ENCODE measurements at places on chromosomes 2 and 18.

DNA sequence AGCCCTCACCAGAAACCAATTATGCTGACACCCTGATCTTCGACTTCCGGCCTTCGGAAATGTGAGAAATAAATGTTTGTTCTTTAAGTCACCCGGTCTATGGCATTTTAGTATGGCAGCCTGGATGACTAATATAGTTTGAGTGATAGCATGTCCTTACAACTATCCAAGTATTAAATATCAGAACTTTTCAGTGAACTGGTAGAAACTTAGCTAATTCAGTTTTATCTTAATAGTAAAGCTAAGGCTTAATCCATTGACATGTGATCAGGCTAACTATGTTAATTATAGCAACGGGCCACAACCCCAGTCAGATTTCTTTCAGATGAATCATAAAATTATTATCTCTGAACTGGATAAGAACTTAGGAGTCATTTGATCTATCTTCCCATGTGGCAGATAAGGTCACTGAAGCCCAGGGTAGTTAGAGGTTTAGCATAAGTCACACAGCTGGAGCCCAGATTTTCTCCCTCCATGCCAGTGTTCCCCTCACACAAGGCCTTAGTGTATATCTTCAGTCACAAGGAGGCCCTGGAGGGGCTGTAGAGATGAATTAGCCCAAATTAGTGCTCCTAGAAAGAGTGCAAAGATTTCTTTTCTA lies 40.7 kb upstream of the UPP2 start:
- DNase-seq = peak; percentile 46

- DNase-seq = no peak
These were observed at the start of gene CCDC141 for GRCh38 chr2:179049546-179050311. Gene CCDC141 (minus strand): TSS chr2:179050137. CDS start chr2:179049941, 196 bp downstream.

- no peak for DNase-seq
These were observed 76.1 kb downstream of the SCG2 start for GRCh38 chr2:223526106-223526505.

DNA sequence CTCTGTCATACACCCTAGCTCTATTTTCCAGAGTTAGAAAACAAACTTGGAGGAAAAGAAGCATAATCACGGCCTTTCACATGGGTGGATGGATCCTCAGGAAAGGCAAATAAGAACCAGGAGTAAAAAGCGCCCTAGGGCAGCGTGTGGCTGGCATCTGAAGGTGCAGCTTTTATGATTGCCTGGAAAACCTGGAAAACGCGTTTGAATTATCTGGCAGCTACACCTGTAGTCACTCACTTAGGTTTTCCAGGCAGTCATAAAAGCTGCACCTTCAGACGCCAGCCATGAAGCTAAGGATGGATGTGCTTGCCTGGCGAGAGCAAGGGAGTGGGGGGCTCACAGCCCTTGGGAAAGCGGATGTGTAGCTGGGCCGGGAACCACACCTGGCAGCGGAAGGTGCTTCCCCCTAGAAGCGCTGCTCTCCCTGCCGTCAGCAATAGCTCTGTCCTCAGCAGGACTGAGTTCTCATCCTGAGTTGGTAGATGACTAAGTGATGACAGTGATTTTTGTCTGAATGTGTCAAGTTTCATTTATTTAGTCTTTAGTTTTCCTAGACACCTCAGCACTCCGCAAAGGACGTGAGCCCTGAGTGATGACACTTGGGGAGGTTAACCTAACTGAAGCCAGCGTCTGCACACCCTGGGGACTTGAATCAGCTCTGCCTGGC lies 82.0 kb downstream of the DCDC2C start:
- DNase-seq = peak; percentile 1

DNA sequence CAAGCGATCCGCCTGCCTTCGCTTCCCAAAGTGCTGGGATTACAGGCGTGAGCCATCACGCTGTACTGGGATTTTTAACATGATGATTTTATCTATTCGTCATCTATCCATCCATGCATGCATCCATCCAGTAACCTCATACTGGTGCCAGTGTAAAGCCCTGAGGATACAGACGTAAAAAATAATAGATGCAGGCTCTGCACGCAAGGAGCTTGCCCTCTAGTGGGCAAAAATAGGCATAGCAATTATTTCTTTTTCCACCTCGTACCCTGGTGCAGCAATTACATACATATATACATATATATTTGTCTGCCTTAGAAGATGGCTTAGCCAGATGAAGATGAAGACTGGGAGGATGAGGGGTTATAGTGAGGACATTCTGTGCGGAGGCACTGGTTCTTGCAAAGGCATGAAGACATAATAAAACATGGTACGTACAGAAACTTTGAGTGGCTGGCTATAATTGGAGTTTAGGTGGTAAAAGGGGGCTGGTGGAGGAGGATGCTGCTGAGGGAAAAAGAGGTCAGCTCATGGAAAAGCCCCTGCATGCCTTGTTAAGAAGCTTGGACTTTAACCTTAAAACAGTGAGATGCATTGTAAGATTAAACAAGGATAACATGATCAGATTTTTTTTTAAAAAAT lies 19.6 kb upstream of the RPIA start:
- DNase-seq = peak; percentile 70

- DNase-seq = peak; percentile 59
These were observed 964.7 kb upstream of the ZEB2 start for GRCh38 chr2:145484448-145485097.

GRCh38 chr2:174510583-174511189 lies 23.9 kb upstream of the GPR155 start:
- no peak for DNase-seq

GRCh38 chr2:49113046-49113445 lies 41.3 kb downstream of the FSHR start:
- no peak for DNase-seq

DNA sequence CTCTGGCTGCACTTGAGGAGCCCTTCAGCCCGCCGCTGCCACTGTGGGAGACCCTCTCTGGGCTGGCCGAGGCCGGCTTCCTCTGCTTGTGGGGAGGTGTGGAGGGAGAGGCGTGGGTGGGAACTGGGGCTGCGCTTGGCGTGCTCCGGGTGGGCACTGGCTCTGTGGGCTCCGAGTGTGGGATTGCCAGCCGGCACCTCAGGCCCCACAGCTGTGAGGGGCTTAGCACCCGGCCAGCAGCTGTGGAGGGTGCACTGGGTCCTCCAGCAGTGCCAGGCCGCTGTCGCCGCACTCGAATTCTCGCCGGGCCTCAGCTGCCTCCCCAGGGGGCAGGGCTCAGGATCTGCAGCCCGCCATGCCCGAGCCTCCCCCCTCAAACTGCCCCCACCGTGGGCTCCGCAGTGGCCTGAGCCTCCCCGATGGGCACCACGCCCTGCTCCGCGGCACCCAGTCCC lies 808.0 kb upstream of the SOX11 start:
- no peak for DNase-seq

DNA sequence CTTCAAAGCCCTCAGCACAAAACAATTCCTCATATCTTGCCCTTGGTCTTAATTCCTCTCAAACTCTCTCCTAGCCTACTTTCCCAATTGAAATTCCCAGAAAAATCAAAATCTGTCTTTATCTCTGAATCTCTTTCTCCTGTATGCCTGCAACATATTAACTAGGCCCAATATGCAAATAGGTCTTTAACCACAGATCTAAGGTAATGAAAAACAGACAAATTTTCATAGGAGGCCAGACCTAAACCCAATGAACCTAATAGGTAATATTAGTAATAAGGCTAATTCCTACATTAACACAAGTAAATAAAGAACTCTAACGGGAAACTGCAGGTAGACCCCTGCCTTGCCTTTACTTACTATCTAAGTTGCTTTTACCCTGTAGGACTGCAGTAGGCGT lies 41.4 kb downstream of the WDR33 start:
- no peak for DNase-seq

DNA sequence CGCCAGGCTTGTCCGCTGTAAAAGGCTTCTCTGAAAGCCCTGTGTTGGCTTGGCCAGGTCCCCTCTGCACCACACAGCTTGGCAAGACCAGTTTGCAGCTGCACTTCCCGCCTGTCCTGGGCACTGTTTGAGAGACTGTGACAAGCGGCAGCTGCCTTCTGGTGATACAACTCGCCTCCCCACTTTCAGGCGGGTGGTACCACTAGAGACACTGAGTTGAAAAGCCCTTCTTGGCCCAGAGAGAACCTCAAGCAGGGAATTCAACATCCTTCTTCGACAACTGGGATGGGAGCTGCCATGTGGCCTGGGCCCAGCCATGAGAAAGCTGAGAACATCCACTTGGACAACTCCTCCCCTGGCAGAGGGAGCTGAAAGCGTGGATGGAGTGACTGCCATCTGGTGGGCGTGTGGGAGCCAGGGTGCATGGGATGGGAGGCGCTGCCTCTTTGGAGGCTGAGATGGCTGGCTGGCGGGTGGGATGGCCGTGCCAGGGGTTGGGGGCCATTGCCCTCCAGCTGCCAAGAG lies 125.5 kb upstream of the REV1 start:
- peak; percentile 36 for DNase-seq

GRCh38 chr2:185806783-185807182 lies 68.2 kb downstream of the FSIP2 start:
- no peak for DNase-seq

DNA sequence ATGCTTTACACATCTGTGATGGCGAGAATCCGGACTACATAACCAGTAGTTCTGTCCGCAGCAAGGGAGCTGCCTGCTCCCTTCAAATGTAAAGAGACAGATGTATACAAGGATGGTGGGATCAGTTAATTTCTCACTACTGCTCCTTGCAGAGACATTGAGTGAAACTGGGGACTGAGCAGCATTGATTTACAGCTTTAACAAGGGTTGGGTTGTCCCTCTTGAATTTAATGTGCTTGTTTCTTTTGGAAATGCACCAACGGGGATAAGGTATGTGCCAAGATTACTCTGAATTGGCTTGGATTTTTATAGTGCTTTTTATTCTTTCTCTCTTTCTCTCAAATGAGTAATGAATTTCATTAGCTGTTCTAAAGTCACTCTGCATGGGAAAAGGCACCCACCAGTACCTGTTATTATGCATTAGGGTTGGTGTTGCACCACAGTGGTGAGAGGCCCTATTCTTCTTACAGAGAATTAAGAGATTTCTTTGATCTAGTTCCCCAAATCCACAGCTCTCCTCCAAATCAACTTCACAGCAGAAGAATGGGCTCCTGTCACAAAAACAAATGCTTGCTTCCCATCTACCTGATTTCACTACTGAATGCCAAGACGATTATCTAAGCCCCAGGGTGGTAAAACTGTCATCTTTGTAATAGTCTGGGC lies 107.6 kb downstream of the DOCK10 start:
- peak; percentile 79 for DNase-seq

DNA sequence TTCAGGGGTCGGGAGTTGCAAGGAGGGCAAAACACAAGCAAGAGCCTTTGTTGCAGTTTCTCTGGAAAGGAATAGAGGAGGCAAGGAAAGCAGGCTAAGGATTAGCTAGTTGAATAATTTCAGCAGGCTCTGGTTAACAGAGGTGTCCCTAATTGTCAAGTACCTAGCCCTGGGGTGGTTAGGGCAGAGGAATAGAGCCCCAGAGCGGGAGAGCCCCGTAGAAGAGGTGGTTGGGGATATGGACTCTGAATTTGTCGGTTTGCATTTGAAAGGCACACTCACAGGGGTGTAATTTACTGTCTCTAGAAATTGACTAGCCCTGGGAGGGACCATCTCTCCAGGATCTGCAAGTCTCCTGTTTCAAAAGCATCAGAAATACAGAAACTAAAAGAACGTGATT lies 1030.2 kb downstream of the TMEM182 start:
- no peak for DNase-seq

- DNase-seq = no peak
These were observed 236.5 kb downstream of the DYM start for GRCh38 chr18:49223837-49224529.

- DNase-seq = no peak
These were observed 4.0 kb downstream of the DOK1 start for GRCh38 chr2:74558284-74559230.

DNA sequence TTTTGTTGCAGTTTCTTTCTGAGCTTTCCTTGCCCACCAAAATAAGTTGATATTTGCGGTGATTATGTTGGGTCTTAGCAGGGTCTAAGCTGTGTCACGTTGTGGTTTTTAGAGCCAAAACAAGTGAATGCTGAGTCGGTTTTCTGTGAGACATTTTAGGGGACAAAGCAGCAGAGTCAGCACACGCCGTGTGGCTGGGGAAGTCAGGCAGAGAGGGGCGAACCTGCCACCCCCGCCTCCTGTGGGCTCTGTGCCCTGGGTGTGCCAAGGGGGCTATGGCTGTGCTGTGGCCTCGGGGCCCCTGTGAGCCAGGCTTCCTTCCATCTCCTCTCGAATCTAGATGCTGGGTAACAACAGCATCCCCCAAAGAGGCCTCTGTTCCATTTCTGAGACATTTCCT lies 30.8 kb upstream of the TMEM87B start:
- DNase-seq = no peak

GRCh38 chr2:222672068-222672401 lies 577 bp downstream of the MOGAT1 start:
- DNase-seq = no peak

DNA sequence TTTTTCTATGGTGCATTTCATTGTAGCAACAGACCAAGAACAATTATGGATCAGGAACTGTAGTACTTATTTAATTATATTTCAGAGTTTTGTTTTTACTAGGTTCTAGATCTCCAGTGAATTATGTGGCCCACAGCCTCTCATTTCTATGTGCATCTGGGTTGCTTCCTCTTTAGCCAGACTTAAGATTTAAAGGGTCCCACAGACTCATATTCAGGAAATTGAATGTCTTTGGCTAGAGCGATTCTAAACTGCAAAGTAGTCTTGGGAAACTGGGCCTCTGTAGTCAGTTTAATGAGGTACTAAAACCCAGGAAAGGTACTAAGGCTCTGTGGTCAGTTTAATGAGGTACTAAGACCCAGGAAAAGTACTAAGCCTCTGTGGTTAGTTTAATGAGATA lies 94.4 kb downstream of the LYPD6B start:
- DNase-seq = no peak

DNA sequence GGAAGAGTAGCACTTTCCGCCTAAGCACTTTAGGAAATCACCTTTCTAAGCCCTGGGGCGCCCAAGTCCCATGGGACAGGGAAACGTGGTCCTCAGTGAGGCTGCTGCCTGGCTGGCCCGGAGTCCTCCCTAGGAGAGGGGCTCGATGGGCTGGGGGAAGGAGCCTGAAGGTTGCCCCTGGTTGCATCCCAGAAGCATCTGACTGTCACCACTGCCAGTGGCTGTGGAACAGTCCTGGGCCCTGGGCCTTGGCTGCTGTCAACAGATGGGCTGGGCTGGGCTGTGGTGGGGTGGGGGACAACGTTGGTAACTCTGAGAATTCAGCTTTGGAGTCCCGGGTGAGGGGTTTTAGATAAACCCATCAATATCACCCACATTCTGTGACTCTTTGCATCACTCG lies 22.5 kb downstream of the ASB1 start:
- no peak for DNase-seq

DNA sequence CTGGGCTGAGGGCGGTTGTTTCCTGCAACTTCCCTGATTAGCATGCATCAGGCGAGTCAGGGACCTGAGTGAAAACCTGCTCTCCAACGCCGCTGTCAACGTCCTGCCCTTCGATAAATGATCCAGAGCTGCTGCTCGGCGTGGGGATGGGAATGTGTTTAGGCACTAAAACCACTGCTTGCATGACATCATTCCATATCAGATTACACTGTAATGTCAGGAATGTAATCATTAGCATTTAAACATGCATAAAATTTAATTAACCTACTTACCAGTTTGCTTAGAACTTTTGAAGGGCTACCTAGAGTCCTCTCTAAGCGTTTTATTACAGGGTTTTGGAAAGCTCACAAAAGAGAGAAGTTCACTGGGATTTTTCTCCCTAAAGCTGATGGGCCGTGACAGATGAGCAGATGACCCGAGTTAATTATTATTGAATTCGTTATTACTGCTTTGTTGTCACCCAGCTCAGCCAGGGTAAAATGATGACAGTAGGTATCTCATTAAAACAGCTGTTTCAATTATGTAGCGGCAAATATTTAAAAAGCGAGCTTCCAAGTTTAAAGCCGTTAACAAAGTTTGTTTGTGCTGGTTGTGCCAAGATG lies 685.6 kb upstream of the SALL3 start:
- no peak for DNase-seq

Measured in EH (cell line).